ENCODE measurements at places on chromosomes 11 and 22. TPM values are rescaled to one million over a fixed set of nuclear protein-coding genes. Genes with fewer than 3 reads are reported as not detected.

DNA sequence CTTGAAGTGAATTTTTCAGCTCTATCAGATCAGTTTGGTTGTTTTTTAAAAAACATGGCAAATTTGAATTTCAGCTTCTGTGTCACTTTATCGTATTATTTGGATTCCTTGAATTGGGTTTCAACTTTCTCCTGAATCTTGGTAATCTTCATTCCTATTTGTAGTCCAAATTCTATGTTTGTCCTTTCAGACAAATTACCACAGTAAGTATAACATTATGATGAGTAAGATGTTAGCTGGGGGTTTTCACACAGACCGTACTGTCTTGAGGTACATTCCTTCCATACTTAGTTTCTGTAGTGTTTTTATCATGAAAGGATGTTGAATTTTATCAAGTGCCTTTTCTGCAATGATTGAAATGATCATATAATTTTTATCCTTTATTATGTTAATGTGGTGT lies 28.0 kb downstream of the OR5B17 start:
- no peaks in the 10 kb centered on the region for H3K36me3 ChIP-seq
- no peak for DNase-seq
- no peak overlapping the region for H3K27ac ChIP-seq

- no peaks in the 10 kb centered on the region for H3K4me1 ChIP-seq
- no peak overlapping the region for H3K4me3 ChIP-seq
- H3K27me3 ChIP-seq = no peaks in the 10 kb centered on the region
- H3K36me3 ChIP-seq = no peaks in the 10 kb centered on the region
- no peak overlapping the region for H3K27ac ChIP-seq
These were observed 222.0 kb downstream of the DBX1 start for GRCh38 chr11:19938169-19938856.

Gene KRTAP5-9
- 0.35 TPM for total RNA-seq

GRCh38 chr11:70164705-70165104 lies 38.4 kb upstream of the FADD start:
- no peak overlapping the region for H3K27ac ChIP-seq
- H3K4me1 ChIP-seq = no peaks in the 10 kb centered on the region
- no peak for DNase-seq
- no peak overlapping the region for H3K4me3 ChIP-seq

DNA sequence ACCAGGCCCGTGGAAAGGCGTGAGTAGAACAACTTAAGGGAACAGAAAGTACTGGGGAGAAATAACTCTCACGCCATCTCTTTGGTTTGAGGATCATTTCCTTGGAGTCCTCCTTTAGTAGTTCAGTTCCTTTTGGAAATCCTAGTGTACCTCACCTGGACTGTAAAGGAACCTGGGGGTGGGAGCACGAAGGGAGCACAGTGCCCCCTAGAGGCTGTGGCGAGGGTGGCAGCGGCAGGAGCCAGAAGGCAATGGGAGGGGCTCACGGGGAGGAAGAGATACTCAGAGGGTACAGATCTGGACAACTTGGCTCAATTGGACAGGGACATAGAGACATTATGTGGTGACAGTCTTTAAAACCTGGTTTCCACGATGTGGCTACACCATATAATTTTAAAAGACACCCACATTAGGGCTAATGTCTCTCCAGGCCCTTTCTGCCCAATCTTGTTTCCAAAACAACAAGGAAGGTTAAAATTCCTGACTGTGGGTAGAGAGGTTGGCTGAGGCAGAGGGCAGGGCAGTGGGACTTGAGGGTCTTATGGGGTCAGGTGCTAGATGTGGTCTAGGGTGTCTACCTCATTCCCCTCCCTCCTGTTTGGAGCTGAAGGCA lies 87.0 kb downstream of the CSNK2A3 start:
- H3K27me3 ChIP-seq = no peaks in the 10 kb centered on the region
- no peaks in the 10 kb centered on the region for H3K36me3 ChIP-seq
- H3K4me1 ChIP-seq = no peaks in the 10 kb centered on the region
- DNase-seq = peak; percentile 62
- no peak overlapping the region for H3K27ac ChIP-seq

Gene TYR
- not detected for total RNA-seq

DNA sequence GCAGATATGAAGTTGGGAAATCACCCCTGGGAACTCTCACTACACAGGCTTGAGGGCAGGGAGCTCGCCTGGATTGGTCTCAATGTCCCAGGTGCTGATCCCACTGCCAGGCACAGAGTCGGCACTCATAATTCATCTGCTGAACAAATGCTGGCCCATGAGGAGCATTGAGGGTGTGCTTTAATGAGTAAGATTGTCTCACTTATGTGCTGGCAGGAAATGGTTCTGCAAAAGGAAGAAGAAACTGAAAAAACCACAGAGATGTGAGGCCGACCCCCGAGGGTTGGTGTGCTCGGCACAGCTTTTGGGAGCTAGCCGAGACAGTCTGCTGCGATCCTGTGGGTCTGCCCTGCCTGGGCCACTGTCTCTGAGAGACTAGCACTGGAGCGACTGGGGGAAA lies 9.4 kb downstream of the PLAAT2 start:
- DNase-seq = peak; percentile 19
- H3K4me3 ChIP-seq = no peak overlapping the region
- H3K27me3 ChIP-seq = no peaks in the 10 kb centered on the region
- H3K4me1 ChIP-seq = no peaks in the 10 kb centered on the region
- H3K27ac ChIP-seq = no peak overlapping the region
- no peaks in the 10 kb centered on the region for H3K36me3 ChIP-seq

DNA sequence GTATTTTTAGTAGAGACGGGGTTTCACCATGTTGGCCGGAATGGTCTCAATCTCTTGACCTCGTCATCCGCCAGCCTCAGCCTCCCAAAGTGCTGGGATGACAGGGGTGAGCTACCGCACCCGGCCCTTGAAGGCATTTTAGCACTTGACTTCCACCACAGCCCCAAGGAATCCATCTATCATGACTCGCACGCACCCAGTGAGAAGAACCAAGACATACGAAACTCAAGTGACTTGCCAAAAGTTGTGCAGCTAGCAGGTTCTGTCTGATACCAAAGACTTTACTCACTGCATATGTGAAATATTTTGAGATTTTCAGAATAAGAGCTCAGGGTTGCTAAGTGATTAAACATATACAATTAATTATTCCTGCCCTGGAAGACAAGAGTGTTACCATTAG lies 21.0 kb downstream of the FLI1 start:
- H3K27me3 ChIP-seq = no peaks in the 10 kb centered on the region
- DNase-seq = no peak
- H3K27ac ChIP-seq = no peak overlapping the region
- no peak overlapping the region for H3K4me3 ChIP-seq

- no peaks in the 10 kb centered on the region for H3K27me3 ChIP-seq
- H3K27ac ChIP-seq = no peak overlapping the region
- DNase-seq = no peak
- peaks cover 7% of the 10 kb centered on the region for H3K4me1 ChIP-seq
These were observed 5.6 kb upstream of the KCTD17 start for GRCh38 chr22:37045958-37046357.

DNA sequence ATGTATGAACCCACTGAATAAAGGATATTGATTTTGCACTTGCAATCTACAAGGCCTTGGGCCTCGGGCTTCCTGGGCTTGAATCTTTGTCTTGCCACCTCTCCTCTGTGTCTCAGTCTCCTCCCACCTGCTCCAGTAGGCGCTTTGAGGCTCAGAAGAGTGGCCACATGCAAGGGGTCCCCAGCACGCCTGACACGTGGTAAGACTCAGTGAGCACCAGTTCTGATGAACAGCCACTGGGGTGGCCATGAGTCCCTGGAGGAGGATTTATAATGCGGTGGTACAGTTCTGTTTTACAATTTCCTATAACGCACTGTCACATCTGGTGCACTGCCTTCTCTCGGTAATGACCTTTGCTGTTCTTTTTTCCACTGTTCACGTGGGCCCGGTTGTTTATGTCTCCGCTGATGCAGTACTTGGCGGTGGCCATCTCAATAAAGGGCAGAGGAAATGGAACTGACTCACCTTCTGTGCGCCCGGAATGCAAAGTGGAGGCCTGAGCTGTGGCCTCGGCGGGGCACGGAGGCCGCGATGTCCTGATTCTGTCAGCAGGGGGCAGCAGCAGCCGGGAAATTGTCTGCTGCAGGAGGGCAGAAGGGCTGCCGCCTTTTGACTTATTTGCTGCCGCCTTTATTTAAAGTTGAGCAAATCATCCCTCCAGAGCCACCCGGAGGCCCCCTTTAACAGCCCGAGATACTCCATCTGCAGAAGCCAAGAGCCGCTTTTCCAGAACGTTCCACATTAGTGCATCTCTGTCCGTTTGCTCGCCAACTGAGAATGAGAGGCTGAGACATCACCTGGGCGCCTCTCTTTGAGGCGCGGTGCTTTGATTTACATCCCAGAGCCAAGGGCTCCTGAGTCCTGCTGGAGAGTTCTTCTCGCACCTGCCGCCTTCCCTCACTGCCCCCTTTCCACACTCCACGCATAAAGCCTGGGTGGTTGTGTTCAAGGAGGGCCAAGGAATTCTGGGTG lies 6.0 kb upstream of the IFT27 start:
- no peak overlapping the region for H3K27ac ChIP-seq
- H3K4me1 ChIP-seq = no peaks in the 10 kb centered on the region
- H3K27me3 ChIP-seq = no peaks in the 10 kb centered on the region
- peak; percentile 85 for DNase-seq
- no peaks in the 10 kb centered on the region for H3K36me3 ChIP-seq

Gene C11orf86
- total RNA-seq = 31.6 TPM

DNA sequence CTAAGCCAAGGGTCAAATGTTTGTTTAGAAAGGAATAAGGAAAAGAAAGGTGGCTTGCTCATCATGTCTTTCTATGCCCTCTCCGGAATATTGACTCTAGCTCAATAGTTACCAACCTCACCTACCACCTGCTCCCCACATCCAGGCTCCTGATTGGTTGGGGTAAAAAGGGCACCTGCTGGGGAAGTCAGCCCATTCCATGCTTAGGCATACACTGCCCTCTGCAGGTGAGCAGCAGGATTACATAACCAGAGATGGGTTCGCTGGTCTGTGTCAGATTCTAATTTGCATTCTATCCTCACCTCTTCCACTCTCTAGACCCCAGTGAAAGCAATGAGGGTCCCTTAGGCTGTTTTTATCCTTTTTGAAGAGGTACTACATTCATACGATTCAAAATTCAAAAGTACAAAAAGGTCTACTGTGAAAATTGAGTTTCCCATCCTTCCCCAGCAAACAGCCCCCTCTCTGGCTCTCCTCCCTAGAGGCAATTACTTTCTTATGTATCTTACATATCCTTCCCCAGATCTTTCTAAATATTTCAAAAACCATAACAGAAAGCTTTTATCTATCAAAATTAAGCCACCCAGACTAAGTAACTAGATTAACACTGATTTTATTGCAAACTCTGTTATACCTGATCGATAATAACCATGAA lies 98.0 kb upstream of the ASPHD2 start:
- H3K36me3 ChIP-seq = no peaks in the 10 kb centered on the region
- no peak overlapping the region for H3K27ac ChIP-seq

GRCh38 chr11:124327775-124328174 lies 7.8 kb upstream of the OR8D2 start:
- no peak overlapping the region for H3K4me3 ChIP-seq
- no peaks in the 10 kb centered on the region for H3K4me1 ChIP-seq
- no peaks in the 10 kb centered on the region for H3K36me3 ChIP-seq
- H3K27ac ChIP-seq = no peak overlapping the region

Gene FGF3
- total RNA-seq = not detected

Gene GSTT2B
- 3.4 TPM for total RNA-seq

DNA sequence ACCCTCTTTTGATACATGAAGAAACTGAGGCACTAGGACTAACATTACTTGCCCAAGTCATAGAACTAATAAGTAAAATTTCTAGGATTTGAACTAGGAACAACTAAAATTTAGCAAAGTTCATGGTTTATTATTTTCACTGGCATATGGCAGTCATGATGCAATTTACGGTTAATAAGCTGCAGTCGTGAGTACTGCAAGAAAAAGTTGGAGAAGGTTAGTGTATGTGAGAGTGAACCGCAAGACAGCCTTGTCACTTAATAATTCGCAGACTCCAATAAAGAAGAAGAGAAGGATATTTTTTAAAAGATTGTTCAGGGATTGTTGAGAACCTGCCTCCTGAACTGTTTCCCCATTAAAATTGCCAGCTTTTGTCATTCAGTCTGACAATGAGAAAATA lies 663.4 kb upstream of the TENM4 start:
- no peaks in the 10 kb centered on the region for H3K36me3 ChIP-seq
- H3K4me3 ChIP-seq = no peak overlapping the region
- no peaks in the 10 kb centered on the region for H3K4me1 ChIP-seq

DNA sequence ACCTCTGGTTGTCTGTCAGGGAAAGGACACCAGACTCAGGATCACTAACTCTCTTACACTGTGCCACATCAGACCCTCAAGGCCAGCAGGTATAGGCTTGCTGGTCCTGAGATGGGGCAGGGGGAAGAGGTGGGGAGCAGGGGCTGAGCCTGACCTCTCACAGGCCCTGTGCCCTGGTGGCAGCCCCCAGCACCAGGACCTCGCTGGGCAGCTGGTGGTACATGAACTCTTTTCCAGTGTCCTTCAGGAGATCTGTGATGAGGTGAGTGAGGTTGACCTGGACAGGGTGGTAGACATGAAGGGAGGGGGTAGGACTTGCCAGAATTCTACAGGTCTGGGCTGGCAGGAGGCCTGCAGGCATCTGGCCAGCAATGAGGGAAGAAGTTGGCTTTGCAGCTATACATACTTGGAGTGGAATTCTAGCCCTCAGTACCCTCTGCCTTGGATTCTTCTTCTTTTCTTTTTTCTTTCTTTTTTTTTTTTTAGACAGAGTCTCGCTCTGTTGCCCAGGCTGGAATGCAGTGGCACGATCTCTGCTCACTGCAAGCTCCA lies 1.4 kb downstream of the NUDT22 start:
- DNase-seq = peak; percentile 20
- no peaks in the 10 kb centered on the region for H3K36me3 ChIP-seq
- peaks cover 21% of the 10 kb centered on the region for H3K4me1 ChIP-seq
- H3K27ac ChIP-seq = peak overlapping the region; percentile 83

GRCh38 chr11:72764503-72764902 lies 12.3 kb upstream of the ARAP1 start:
- H3K27ac ChIP-seq = no peak overlapping the region
- H3K4me3 ChIP-seq = no peak overlapping the region
- peak; percentile 82 for DNase-seq
- no peaks in the 10 kb centered on the region for H3K36me3 ChIP-seq

Gene OR8B4
- total RNA-seq = not detected

DNA sequence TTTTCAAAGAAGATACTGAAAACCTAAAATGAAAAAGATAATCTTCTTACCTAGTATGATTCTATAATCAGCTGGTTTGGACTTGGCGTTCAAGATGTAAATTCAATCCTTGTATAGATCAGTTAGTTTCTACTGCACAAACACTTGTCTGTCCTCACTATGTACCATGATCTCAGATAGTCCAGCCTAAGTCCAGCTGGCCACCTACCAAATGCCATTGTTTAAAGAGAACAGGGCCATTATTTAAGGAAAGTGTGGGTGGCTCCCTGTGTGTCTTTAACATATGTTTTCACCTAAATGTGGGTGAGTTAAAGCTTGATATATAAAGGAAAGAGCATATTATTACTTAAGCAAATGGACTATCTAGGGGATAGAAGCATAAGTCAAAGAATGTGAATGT lies 38.6 kb downstream of the BLID start:
- no peaks in the 10 kb centered on the region for H3K4me1 ChIP-seq
- H3K4me3 ChIP-seq = no peak overlapping the region
- H3K36me3 ChIP-seq = no peaks in the 10 kb centered on the region
- H3K27me3 ChIP-seq = no peaks in the 10 kb centered on the region
